ENCODE measurements at places on chromosomes 2 and 18.

- no peak for DNase-seq
Observed at GRCh38 chr2:20357638-20358389, 7.2 kb upstream of the PUM2 start.

DNA sequence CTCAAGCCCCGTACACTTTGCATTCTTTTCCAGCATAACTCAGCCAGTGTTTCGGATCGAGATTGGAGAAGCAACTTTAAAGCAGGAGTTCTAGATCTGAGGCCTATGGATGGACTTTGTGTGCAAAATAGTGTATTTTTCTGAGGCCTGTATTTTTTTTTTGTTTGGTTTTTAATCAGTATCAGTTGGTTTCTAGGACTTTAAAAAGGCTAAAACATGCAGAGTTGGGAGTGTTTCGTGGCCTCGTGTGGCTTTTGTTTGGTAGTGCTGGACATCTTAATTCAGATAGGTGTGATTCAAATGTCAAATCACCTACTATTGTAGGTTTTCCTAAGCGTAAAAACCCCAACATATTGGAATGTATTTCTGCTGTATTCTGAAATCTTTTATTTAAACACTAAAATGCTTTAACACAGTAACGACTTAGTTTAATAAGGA lies 282 bp upstream of the PUS10 start:
- no peak for DNase-seq

DNA sequence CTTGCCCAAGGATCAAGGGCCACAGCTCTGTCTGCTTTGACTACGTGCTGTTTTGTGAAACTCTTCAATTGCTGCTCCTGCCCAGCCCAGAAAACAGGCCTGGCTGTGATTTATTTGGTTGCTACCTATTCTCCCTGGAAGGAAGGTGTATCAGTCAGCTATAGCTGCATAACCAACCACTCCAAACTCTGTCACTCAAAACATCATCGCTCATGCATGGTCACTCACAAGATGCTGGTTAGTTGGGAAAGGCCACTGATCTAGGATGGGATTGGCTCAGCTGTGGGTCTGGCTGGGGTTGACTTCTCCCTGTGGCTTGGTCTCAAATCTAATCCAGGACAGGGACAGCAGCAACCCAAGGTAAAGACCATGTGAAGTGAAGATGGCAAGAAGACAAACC lies 14.6 kb downstream of the TEX51 start:
- no peak for DNase-seq

DNA sequence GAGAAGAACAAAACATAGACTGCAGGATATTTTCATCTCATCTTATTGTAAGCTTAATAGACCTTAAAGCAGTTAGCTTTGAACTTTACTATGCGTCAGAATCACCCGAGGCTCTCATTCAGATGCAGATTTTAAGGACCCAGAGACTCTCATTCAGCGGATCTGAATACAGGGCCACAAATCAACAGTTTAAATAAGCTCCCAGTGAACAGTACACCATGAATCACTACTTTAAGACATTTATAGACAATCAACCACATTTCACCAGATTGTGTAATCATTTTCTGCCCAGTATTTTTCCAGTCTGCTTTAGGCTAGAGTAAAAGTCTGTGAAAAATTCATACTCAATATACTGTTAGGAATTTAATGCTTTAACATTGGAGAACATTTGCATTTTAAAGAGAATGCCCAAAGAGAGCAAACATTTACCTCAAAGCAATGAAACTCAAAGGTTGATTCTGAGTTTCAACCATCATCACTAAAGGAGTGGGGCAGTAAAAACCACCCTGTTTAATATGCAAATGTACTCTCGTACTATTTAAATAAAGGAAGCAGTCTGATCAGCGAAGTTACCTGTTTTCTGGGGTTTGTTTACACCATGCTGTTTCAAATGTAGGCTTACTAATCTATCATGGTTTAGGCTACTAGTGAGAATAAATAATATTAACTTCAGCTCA lies 11.0 kb upstream of the ALPK2 start:
- peak; percentile 33 for DNase-seq

- DNase-seq = no peak
Observed at GRCh38 chr2:28904295-28904694, 9.8 kb downstream of the WDR43 start.

DNA sequence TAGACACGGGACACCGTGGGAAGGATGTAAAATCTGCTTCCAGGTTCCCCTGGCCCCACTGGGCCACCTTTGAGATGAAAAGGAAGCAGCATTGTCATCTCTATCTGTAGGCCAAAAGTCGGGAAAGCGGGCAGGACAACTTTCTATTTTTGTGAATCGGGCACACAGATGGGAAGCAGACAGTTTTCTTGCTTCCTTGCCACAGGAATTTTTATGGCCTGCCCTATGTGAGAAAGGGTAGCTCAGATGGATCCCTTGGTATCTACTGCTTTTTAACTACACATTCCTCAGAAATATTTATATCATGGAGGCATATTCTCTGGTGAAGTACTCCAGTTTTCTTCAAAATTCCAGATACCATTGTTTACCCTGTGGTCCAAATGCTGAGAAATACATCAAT lies 735.5 kb downstream of the CBLN2 start:
- DNase-seq = no peak

DNA sequence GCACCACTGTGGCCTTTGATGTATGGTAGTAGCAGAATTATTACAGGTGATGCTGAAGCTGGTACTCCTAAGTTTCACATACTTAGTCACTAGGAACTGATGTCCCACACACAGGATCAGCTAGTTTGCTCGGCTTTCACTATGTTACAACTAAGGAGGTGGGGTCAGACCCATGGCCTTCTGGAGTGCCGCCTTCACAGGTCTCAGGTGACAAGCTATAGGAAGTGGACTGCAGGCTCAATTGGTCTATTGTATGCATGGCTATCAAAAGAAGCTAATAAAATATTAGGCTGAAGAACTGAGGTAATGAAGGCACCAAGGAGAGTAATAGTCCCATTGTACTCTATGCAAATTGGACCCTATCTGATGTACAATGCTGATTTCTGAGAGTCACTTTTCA lies 170.6 kb downstream of the DLGAP1 start:
- no peak for DNase-seq

DNA sequence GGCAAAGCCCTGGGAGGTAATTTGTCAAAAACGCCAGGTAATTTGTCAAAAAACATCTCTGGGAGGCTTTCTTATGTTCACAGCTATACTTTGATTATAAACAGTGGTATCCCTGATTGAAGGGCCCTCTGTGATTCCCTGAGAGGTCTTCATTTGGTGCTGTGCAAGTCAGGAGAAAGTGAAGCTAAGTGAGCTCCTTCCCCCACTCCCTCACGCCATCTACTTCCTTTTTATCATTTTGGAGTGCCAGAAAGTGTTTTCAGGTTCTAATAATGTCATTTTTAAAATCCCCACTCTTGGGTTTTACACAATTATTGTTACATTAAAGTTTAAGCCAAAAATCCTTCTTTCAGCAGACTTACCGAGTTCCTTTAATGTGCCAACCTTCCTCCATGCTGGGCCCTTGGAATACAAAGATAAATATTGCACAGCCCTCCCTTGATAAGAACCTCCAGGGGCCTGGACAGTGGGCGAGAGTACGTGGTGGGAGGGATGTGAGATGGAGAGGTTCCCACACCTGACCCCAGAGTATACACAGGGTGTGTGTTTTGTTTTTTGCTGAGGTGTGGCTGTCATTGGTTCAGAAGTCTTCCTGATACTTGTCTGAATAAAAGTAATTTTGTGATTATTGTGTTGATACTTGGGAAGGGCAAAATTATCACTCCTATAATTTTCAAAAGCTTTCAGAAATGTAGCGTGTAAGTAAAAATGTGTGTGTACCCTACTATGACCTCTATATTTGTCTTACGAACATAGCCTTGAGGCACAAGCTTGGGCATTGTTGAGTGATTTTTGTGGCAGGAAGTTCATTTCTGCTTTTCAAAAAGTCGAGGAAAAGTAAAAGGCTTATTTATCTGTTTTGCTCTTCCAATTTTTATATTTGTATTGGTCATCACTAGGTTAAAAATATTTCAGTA lies 8.2 kb downstream of the MAPRE2 start:
- DNase-seq = no peak

GRCh38 chr2:167135706-167136105 lies 247.4 kb downstream of the XIRP2 start:
- DNase-seq = no peak

DNA sequence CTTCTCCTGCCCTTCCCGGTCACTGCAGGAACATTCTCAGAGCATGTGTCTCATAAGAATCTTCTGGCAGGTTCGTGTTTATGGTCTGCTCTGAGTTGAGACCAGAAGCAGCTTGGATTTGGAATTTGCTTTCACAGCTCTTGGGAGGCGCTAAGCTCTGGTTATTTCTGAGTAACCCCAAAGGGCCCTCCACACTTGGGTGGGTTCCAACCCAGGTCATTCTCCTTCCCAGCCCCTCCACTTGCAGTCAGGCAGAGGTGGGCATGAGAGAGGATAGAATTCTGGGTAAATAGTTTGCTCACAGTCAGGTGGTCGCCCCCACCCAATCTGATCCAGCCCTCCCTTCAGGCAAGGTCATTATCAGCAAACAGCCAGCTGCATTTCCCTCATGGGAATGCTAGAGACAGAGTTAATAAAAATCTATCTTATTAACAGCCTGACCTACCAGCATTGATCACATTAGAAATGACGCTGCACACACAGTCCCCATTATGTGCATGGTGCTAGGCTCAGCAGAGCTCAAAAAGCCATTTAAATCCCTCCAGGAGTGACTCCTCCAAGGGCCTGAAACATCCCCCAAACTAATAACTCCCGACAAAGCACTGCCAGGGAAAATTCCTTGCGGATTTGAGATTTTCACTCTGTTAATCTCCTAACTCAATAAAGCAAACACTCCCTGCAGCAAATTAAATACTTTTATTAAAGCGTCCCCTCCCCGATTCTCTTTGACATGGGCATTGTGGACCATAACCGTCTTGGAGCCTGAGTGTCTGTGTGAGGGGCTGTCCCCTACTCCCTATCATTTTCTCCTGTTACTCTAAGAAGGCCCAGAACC lies 61.9 kb downstream of the SLC4A5 start:
- DNase-seq = no peak

DNA sequence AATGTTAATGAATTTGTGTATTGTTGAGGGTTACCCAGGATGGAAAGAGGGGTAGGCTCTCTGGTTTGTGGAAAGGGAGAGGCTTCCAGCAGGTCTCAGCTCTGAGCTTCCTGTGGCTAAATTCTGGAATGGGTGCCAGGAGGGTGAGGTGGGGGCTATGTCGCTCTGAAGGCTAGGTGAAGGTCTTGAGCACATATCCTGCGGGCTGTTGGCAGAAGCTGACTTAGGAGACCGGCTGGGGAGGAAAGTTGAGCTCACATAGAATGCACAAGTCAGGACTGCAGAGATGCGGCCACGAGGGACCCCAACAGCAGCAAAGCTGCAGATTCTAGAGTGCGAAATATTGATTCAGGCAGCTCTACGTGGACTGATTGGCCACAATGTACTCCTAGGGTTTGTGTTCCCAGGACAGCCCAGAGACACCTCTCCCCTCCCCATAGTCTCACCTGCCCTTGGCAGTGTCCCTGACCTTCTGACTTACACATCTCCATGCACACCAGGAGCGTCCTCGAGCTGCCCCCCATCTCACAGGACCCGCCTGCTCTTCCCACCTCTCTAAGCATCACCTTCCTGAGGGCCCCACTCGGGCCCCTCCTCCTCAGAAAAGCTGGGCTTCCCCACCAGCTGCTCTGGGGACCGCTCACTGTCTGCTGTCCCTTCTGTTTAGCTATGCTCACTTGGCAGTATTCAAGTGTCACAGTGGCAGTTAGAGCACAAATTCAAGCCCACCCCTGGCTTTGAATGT lies 72.6 kb downstream of the ALK start:
- no peak for DNase-seq

- no peak for DNase-seq
Observed at GRCh38 chr2:169082995-169083394, 13.6 kb downstream of the DHRS9 start.

GRCh38 chr2:50863856-50864255 lies 168.1 kb downstream of the NRXN1 start:
- no peak for DNase-seq

- no peak for DNase-seq
Observed at GRCh38 chr2:143124445-143124844, 4.8 kb upstream of the ARHGAP15 start.

- DNase-seq = no peak
Observed at GRCh38 chr2:145228506-145228905, 708.6 kb upstream of the ZEB2 start.

DNA sequence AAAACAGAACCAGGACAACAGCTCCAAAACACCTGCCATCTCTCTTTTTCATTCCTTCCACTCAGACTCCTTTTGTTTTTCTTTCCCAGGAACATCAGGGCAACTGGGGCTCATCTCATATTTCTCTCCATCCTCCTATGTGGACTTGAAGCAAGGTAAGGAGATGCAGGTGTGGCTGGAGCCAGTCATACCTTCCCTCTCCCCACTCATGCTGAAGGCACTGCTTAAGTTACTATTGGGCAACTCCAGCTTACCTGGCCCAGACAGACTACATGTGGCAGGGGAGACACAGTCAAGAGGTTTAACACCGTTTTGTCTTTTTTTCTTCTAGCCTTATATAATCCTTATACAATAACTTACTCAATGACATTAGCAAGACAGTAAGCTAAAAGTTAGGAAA lies 38.4 kb downstream of the LAMA1 start:
- DNase-seq = no peak

GRCh38 chr2:72155737-72156136 lies 8.1 kb upstream of the CYP26B1 start:
- DNase-seq = no peak

DNA sequence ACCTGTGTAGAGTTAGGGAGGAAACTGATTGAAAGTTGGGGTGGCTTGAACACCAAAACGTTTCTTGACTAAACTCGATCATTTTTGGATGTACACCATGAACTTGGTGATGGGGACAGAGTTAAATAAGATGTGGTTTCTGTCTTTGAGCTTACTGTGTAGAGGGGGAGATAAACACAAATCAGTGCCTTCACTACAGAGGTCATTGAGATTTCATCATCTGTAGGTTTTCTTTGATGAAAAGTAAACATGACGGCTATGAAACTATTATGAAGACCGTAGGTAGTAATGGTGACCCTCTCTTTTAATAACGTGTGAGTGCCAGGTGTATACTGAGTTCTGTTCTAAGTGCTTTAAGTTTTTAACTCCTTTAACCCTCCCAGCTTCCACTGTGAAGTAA lies 6.5 kb downstream of the LCLAT1 start:
- DNase-seq = no peak

DNA sequence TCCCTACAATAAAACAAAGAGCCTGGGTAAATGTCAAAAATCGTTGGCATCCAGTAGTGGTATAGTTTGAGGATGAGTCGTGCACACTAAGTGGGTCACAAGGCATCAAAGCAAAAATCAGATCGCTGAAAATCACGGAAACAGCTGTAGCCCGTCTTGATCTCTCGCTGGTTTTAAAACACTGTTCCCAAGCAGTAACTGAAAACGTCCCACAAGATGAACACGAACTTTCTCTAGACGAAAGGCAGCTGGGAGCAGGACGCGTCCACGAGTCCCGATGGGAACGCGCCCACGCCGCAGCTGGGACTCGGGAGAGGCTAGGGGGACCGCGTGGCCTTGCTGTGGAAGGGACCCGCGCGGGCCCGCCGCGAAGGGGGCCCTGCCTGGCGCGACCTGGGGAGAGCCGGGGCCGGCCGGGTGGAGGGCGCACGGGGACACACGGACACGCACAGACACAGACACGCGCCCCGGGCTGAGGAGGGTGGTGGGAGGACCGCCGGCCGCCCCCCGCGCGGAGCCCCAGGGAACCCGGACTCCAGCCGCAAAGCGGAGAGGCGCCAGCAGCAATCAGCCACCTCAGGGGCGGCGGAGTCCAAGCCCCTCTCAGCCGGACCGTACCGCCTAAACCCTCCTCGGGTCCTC lies 651 bp downstream of the STK17B start:
- no peak for DNase-seq

GRCh38 chr2:2850859-2851258 lies 519.8 kb upstream of the MYT1L start:
- DNase-seq = no peak
